ENCODE measurements at places on chromosomes 7 and 10.

DNA sequence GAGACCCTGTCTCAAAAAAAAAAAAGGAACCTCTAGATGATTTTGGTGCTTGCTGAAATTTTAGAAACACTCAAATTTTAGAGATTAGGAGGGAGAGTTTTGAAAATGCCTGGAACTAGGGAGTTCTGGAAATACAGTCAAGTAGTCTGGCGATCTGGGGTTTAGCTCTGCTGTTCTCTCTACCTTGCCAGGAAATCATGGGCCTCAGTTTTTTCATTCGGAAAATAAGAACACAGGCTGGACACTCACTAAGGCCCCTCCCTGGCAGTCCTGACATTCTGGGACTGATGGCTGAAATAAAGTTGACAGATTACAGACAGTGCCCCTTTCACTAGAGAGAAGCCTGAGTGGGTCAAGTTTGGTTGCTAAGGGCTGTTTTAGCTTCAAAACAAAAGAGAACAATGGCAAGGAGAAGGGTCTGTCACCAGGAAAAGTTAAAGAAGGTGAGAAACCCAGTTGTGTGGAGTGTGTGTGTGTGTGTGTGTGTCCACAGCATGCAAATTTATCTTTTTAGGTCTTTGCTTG, 25.0 kb upstream of the CALN1 start:
- no peak for DNase-seq

DNA sequence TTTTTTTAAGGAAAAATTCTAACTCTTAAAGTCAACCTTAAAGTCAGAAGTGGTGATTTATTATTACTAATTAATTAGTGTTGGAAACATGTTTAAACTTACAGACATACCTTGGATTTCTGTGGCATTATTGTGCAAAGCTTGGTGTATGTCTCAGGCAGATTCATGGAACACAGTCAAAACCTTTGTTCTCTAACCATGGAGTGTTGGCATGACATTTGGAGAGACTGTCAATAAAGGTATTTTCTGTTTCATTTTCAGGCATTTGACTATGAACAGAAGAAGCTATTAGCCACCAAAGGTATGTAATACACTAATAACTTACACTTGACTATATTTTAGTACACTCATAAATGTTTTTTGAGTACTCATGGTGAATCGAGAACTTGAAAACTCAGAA, 293.7 kb downstream of the BICC1 start:
- DNase-seq = no peak

DNA sequence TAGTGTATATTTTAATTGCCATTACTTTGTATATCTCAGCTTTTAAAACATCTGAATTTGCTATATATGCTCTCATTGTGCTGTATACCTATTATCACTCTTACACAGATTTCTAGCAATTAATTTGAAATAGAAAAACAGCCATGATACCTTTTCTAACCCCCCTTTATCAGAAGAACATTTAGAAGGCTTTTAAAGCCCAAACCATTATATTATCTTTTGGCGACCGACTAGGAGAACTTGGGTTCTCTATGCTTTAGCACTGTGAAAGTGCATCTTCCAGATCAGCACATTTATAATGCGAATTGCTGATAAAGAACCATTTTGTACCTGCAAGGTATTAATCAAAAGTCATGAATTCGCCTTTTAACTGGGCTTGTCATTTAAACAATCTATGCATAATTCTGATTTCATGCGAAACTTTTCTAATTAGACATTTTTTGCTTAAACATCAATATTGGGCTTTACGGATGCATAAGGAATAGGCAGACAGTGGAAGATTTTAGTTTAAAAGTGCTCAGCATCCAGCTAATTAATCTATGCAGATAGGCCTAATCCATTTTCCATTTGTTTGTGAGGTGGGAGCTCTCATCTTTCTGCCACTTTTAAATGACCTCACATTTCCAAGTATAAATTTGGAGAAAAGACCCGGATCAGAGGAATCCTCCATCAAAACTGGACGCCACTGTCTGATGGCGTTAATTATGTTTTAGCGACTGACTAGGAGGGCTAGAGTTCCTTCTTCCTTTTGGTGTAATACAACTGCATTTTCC, 1.2 kb upstream of the MLLT10 start:
- no peak for DNase-seq

GRCh38 chr7:104271948-104272347, 56.5 kb upstream of the LHFPL3 start:
- DNase-seq = no peak

DNA sequence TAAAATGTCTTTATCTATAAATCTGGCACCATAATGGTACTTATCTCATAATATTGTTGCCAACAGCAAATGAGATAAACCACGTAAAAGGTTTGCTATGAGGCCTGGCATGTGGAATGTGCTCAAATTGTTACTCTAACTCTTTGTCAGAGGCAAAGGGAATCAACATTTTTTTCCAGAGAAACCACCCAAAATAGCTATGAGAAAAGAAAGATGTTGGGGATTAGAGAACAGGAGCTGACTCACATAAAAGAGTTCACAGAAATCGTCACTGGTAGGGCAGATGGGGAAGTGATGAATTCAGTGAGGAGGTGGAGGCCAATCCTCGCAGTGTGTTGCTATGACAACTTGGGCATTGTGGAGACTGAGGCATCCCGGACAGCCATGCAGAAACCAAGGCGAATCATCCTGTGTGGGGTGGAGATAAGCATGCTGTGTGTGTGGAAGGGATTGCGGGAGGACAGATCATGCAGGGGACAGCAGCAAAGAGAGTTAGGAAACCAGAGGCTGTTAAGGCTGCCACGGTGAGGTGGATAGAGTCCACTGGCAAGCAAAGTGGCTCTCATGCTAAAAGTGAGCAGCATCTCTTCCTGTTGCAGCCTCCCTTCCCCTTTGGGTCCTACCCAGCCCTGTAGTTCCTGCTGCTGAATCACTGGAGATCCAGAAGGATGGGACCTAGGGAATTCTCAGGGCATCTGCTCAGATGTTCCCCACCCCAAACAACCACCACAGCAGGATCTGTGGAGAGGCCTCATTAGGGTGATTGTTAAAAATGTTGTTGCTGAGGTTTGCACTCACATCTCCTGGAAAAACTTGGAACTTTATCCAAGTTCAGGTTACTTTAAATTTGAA, 103.9 kb downstream of the CUBN start:
- peak; percentile 33 for DNase-seq

DNA sequence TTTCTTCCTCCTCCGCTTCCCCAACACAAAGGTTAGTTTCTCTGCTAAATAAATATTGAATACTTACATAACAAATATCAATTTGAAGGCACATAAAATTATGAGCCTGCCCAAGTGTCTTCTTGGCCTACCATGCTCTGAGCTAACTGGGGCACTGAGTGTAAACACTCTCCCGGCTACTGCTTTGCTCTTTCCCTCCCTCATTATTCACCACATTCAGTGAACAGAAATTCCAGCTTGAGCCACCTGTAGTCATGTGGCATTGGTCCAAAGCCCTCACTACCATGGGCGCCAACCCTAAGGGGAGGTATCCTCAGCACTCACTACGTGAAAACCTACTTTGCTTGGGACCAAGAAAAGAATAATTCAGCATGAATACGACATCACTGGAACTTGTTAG, 409.0 kb downstream of the KCNMA1 start:
- DNase-seq = no peak

DNA sequence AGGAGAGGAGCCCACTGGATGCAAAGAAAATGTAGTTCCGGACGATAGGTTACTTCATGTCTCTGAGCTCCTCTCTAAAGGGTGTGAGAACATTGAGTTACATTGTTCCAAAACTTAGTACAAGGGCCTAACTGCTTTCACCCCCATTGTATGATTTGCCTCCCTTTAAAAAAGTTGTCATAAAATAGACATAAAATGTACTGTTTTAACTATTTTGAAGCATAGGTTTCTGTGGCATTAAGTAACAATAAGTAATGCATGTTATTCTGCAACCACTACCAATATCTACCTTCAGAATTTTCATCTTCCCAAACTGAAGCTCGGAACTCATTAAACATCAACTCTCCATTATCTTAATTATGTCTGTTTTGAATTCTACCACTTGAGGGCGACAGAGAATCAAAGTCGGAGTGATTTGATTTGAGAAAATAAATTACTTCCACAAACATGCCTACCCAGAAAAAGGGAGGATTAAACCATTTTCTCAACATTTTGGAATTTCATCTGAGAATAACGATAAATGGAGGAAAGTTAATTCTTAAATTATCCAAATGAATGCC, 2.7 kb downstream of the IGFBP1 start:
- no peak for DNase-seq
